Activated CD4-positive, CD25-positive, alpha-beta regulatory T cell (primary cell): ENCODE measurements at places on chromosomes 16 and 17.

DNA sequence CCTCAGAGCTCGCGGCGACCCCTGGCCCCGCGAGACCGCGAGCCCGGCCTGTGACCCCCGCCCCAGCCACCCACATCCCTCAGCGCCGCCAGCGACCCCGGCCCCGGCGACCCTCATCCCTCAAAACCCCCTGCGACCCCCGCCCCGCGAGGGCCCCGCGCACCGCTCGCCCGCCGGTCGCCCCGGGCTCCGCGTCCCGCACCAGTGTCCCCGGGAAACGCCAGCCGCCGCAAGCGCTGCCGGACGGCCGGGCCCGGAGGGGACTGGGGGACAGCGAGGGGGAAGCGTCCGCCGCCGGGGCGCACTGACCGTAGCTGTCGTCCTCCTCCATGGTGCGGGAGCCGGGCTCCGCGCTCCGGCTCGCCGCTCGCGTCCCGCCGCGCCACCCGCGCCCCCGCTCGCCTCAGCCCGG, at the start of gene CYTH1:
TSS of gene CYTH1 (minus strand) at position 381 of the 412 bp plus-strand sequence. CDS start at position 331, 50 bp downstream.
- no peak for DNase-seq

DNA sequence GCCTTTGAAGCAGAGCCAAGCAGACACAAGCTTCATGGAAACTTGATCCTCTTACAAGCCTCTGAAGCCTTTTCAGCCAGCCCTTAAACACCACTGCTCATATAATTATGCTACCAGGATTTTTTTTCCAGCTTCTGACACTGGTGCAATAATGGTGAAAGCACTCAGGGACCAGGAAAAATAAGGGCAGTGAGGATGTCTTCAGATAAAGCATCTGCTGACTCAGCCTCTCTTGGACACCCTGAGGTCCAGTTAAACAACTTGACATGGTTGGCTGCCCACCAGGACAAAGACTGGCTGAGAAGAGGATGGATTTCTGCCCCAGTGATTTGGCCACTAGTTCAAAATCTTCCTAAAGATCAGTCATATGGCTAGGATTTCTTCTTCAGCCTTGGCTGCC, 124.2 kb upstream of the N4BP1 start:
- no peak for DNase-seq

DNA sequence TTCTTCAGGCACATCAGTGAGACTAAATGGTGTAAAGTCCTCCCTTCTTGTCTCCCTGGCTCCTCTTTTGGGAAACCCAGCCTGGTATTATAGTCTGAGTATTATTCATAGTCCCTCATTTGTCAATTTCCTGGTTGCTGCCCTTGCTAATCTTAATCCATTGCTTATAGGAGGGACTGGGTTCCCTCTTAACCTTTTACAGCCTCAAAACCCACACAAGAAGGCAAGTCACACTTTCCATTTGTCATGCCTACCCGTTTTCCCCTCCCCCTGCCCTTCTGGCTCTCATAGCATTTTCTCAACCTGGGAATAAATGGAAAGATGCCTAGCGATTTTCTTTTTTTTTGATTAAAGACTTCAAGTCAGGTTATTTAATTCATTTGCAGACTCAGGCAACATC, 124.8 kb downstream of the MAP2K6 start:
- DNase-seq, result no peak

GRCh38 chr17:72425133-72425793, 304.4 kb downstream of the SOX9 start:
- no peak for DNase-seq
